ENCODE measurements at places on chromosomes 5 and 9.

GRCh38 chr5:137679195-137679594 lies 56.7 kb downstream of the KLHL3 start:
- H3K36me3 ChIP-seq = no peaks in the 10 kb centered on the region
- no peak overlapping the region for H3K27ac ChIP-seq
- H3K4me1 ChIP-seq = 0 out of 2 replicates have a peak, but pooled peaks cover 4% of the 10 kb centered on the region
- no peaks in the 10 kb centered on the region for H3K27me3 ChIP-seq
- no peak for DNase-seq
- H3K4me3 ChIP-seq = no peak overlapping the region

GRCh38 chr9:18907927-18908625 lies 124.9 kb downstream of the SAXO1 start:
- H3K36me3 ChIP-seq = no peaks in the 10 kb centered on the region
- H3K27me3 ChIP-seq = no peaks in the 10 kb centered on the region
- no peak overlapping the region for H3K4me3 ChIP-seq
- no peak for DNase-seq
- no peak overlapping the region for H3K27ac ChIP-seq
- H3K4me1 ChIP-seq = no peaks in the 10 kb centered on the region

DNA sequence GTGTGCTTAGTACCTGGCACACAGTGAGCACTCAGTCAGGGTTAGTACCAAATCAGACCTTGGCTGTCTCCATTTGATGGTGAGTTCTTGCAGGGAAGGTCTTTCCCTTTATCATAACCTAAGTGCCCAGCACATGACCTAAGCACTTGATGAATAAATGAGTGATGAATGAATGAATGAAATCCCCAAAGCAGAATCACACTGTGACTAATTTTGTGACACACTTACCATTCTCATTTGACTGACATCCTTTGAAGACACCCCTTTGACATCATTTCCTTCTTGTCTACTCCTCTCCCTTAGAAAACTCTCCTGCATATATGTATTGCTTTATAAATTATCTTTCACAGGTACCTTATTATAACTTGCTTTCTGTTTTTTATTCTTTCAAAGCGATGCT lies 130.2 kb upstream of the ELL2 start:
- no peak overlapping the region for H3K4me3 ChIP-seq
- H3K36me3 ChIP-seq = no peaks in the 10 kb centered on the region
- no peak overlapping the region for H3K27ac ChIP-seq
- H3K4me1 ChIP-seq = no peaks in the 10 kb centered on the region

GRCh38 chr9:33426843-33427293 lies 20.5 kb downstream of the AQP3 start:
- no peaks in the 10 kb centered on the region for H3K36me3 ChIP-seq
- no peak overlapping the region for H3K4me3 ChIP-seq
- H3K27me3 ChIP-seq = no peaks in the 10 kb centered on the region

GRCh38 chr9:125341566-125341965 lies 79.9 kb downstream of the GAPVD1 start:
- DNase-seq = no peak
- H3K4me3 ChIP-seq = no peak overlapping the region
- H3K36me3 ChIP-seq = no peaks in the 10 kb centered on the region
- H3K4me1 ChIP-seq = no peaks in the 10 kb centered on the region
- H3K27ac ChIP-seq = no peak overlapping the region

DNA sequence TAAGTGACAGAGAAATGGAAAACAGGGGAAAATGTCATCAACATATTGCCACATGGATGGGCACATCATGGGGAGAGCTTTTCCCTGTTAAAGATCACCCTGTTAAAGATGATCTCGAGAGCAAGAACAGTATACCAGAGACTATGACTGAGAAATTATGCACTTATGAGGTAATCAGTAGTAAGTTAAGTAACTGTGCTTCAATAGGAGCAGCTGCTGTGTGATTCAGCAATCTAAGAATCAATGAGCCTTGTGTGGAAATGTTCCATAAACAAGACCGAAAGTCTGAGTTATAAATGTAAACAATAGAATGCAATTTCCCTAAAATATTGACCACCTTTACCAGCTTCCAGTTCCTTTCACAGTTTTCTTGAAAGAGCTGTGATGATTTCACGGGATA lies 582.3 kb downstream of the CAAP1 start:
- no peak overlapping the region for H3K4me3 ChIP-seq
- no peaks in the 10 kb centered on the region for H3K27me3 ChIP-seq
- no peak for DNase-seq
- H3K4me1 ChIP-seq = no peaks in the 10 kb centered on the region
- H3K36me3 ChIP-seq = no peaks in the 10 kb centered on the region

GRCh38 chr5:102624405-102624804 lies 125.6 kb upstream of the SLCO6A1 start:
- no peak for DNase-seq
- H3K36me3 ChIP-seq = no peaks in the 10 kb centered on the region
- H3K4me1 ChIP-seq = no peaks in the 10 kb centered on the region
- H3K27ac ChIP-seq = no peak overlapping the region

GRCh38 chr5:177035976-177036375 lies 13.5 kb downstream of the ZNF346 start:
- no peak for DNase-seq
- H3K27me3 ChIP-seq = no peaks in the 10 kb centered on the region
- no peak overlapping the region for H3K4me3 ChIP-seq
- no peak overlapping the region for H3K27ac ChIP-seq
- no peaks in the 10 kb centered on the region for H3K36me3 ChIP-seq

GRCh38 chr5:41858890-41859289 lies 11.3 kb downstream of the OXCT1 start:
- peak; percentile 25 for DNase-seq
- H3K4me3 ChIP-seq = no peak overlapping the region
- H3K4me1 ChIP-seq = peaks cover 8% of the 10 kb centered on the region
- no peak overlapping the region for H3K27ac ChIP-seq
- peaks cover 6% of the 10 kb centered on the region for H3K36me3 ChIP-seq

DNA sequence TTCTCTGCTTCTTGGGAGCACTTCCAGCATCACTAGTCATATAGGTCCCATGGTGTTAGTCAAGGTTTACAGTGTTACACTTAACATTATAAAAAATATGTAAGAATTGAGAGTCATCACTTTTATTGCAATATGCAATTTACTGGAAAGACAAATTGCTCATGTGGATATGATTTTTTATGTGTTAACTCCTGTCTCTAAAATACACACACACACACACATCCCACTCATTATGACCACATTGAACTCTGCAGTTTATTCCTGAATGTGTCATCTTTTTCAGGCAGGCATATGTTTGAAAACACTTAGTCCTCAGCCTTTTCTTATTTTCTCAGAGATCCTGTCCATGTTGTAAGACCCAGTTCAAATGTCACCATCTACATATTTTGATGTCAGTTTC lies 148.5 kb upstream of the MRPS30 start:
- H3K27ac ChIP-seq = no peak overlapping the region
- H3K36me3 ChIP-seq = no peaks in the 10 kb centered on the region
- H3K4me3 ChIP-seq = no peak overlapping the region
- no peak for DNase-seq
- no peaks in the 10 kb centered on the region for H3K27me3 ChIP-seq
- no peaks in the 10 kb centered on the region for H3K4me1 ChIP-seq

DNA sequence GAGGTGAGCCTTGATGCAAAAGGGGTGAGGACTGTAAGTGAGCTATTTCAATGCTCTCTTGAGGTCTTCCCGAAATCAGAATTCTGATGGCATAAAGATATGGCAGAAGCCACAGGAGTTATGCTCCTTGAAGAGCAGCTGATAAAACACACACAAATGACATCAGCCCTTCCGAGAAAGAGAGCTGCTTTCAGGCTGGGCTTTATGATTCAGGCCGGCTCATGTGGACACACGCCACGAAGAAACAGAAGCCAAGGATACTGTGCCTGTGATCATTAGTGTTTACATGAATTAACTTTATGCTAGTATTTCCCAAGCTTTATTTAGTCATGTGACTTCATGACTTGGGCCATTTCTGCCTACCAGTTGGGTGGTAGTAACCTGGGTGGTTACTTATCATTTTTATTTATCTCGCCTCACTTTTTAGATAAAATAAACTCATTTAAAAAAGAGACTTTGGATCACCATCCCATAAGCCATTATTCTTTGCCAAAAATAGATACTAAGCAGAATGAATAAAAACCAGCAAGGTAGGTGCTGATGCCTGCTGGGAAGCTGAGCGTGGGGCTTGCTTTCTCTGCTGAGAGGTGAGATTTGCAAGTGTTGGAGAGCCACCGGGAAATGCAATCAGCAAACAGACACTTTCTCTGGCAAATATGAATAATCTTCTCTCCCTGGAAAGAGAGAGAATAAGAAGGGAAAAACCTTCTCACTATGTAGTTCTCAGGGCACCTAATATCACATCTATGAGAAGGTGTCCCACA lies 73.0 kb upstream of the SLC25A51 start:
- H3K4me3 ChIP-seq = no peak overlapping the region
- no peak for DNase-seq
- H3K27ac ChIP-seq = no peak overlapping the region
- H3K36me3 ChIP-seq = no peaks in the 10 kb centered on the region

DNA sequence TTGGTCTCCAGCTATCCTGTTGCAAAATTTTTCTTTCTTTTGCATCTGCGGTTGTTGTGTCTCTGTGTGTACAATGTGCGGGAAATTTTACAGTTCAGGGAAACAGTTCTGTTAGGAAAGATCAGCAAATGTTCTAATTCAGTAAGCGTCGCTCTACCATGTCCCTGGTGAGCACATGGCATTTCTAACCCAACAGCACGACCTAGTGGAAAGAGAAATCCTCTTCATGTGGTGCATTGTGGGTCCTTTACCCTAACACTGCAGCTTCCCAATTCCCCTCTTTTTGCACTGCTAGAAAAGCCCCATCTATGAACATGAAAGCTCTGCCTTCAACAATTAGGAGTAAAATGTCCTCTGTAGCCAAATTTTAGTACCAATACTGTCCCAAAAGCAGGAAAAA lies 974.2 kb upstream of the CDH9 start:
- peak; percentile 40 for DNase-seq
- no peaks in the 10 kb centered on the region for H3K36me3 ChIP-seq
- H3K27me3 ChIP-seq = no peaks in the 10 kb centered on the region
- no peaks in the 10 kb centered on the region for H3K4me1 ChIP-seq

DNA sequence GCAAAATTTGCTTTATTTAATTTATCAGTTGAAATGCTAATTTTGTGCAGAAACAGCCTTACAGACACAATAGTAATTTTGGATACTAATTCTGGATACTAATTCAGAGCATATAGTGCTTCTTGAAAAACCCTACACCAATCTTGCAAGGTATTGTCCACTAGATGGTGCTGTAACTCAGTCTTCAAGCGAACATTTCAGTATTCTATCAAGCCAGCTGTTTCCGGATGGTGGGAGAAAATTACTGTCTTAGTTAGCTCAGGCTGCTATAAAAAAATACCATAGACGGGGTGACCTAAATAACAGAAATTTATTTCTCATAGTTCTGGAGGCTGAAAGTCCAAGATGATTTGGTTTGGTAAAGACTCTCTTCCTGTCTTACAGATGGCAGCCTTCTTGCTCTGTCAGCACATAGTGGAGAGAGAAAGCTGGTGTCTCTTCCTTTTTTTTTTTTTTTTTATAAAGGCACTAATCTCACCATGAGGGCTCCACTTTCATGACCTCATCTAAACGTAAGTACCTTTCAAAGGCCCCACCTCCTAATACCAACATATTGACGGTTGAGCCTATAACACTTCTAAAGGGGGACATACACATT lies 1306.5 kb upstream of the CDH9 start:
- H3K36me3 ChIP-seq = no peaks in the 10 kb centered on the region
- H3K27me3 ChIP-seq = no peaks in the 10 kb centered on the region
- DNase-seq = peak; percentile 79
- H3K27ac ChIP-seq = no peak overlapping the region

- no peak overlapping the region for H3K4me3 ChIP-seq
- peaks cover 76% of the 10 kb centered on the region for H3K4me1 ChIP-seq
- H3K36me3 ChIP-seq = peaks cover 4% of the 10 kb centered on the region
- no peaks in the 10 kb centered on the region for H3K27me3 ChIP-seq
Measured at GRCh38 chr9:33295571-33295970, 5.3 kb downstream of the NFX1 start.

DNA sequence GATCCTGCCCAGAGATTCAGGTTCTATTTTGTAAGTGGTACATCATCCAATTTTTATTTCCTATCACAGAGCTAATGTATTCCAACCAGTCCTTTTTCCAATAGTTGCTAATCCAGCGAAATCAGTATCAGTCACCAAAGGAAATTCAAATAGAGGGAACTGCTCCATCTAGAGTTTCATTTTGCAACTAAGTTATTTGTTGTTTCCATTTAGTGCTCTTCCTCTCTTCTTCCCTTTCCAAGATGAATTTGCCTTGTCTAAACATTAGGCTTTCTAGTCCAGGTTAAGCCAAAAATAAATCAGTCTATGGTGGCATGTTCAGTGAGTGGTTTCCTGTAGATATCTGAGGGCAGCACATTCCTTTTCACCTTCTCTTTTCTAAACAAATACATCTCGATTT lies 79.8 kb upstream of the SPATA31D4 start:
- no peaks in the 10 kb centered on the region for H3K4me1 ChIP-seq
- H3K36me3 ChIP-seq = no peaks in the 10 kb centered on the region
- no peak for DNase-seq
- no peaks in the 10 kb centered on the region for H3K27me3 ChIP-seq
- H3K4me3 ChIP-seq = no peak overlapping the region

DNA sequence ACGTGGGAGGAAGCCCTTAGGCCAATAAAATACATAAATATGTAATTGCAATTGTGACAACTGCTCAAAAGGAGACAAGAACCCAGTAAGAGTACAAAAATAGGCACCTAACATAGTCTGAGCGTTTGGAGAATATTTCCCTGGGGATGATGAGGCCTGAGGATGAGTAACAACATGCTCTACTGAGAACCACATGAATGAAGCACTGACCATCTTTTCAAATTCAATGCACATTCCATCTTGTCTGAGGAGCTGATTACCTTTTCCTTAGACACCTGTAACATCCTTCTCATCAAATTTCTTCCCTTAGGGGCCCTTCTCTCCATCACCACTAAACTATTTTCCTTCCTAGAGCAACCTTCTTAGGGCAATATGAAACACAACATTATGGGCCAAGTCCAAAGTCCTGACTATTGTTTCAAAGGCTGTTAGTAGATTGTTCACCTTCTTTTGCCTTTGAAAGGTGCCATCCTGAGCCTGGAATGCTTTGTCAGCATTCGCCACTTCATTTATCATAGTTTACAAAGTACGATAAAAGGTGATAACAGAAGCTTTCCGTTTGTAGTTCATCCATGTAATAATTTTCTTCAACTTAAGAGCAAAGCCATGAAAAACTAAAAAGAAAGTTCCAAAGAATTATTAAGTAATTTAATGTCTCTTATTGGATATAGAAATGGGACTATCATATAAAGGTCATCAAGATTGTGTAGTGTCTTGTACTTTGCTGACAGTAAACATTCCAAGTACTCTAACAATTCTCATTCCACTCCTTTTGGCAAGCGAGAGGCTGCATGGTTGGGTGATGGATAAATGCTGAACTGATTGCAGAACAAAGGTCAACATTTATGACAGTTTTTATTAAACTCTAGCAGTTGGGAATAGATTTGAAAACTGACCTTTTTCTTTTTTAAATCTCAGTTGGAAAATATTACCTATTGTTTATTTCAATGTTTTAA lies 471.3 kb downstream of the PDE4D start:
- no peaks in the 10 kb centered on the region for H3K4me1 ChIP-seq
- no peaks in the 10 kb centered on the region for H3K27me3 ChIP-seq
- DNase-seq = no peak
- H3K27ac ChIP-seq = no peak overlapping the region
- no peaks in the 10 kb centered on the region for H3K36me3 ChIP-seq
